EL (cell line): ENCODE measurements at places on chromosomes 2 and 18.

GRCh38 chr2:48841126-48841525 is 85.6 kb upstream of the LHCGR start:
- no peak for DNase-seq

- no peak for DNase-seq
These were observed 112.8 kb downstream of the PHLPP1 start for GRCh38 chr18:62828091-62828640.

GRCh38 chr18:79589601-79590091 is 90.0 kb upstream of the CTDP1 start:
- no peak for DNase-seq

GRCh38 chr18:3605954-3606443 is 156.0 kb downstream of the TGIF1 start:
- DNase-seq: peak; percentile 61

GRCh38 chr2:67399144-67399543 is 2.0 kb downstream of the ETAA1 start:
- no peak for DNase-seq

GRCh38 chr18:10062302-10063300 is 148.8 kb downstream of the VAPA start:
- DNase-seq: peak; percentile 48

- DNase-seq: no peak
These were observed 95.3 kb downstream of the DCC start for GRCh38 chr18:52435301-52435700.

GRCh38 chr18:63259567-63260379 is 59.8 kb downstream of the BCL2 start:
- DNase-seq: no peak

DNA sequence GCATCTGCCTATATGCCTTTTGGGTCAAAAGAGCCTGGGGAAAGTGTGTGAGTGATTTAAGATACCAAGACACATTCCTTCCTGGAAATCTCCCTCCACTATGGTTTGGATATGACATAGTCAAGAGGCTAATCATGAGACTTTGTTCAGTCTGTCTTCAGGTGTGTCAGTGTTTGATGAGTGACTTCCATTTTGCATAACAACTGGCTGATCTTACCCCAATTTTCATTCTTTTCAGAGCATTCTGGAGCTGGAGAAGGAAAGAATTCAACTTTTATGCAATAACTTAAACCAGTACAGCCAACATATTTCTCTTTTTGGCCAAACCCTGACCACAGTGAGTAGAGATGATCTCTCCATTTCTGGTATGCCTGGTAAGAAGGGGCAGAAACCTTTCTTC is 39.4 kb downstream of the SPC25 start:
- DNase-seq: no peak

- peak; percentile 23 for DNase-seq
These were observed 112.5 kb upstream of the OTX1 start for GRCh38 chr2:62938126-62938525.

GRCh38 chr2:202133909-202134265 is 60.8 kb downstream of the KIAA2012 start:
- DNase-seq: no peak

- no peak for DNase-seq
These were observed 3.9 kb upstream of the UCN start for GRCh38 chr2:27312152-27312551.

- DNase-seq: no peak
These were observed 46.7 kb downstream of the DAPL1 start for GRCh38 chr2:158841850-158842249.

DNA sequence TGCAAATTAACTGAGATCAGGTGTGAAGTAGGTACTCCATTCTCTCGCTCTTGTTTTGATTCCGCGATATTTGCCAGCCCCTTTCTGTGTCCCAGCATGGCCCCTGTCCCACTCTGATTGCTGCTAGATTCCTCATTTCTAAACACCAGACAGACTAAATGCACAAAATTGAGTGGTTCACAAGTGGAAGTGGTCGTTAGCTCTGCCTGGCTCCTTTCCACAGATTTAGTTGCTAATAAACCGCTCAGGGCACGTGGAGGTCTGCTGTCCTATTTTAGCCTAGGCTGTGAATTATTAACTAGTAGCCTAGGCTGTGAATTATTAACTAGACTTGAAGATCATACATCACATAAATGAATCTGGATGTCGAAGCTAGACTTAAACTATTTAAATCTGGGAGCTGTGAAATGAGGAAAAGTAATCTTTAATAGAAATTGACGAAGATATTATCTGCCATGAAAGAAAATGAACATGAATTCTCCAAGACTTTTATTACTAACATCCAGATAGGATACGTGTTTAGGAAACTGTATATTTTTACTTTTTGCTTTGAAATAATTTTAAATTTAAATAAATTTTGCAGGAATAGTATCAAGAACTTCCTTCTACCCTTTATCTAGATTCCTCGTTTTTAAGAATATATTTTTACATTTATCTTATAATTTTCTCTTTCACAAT is 3.7 kb downstream of the IL1RL2 start:
- DNase-seq: no peak

DNA sequence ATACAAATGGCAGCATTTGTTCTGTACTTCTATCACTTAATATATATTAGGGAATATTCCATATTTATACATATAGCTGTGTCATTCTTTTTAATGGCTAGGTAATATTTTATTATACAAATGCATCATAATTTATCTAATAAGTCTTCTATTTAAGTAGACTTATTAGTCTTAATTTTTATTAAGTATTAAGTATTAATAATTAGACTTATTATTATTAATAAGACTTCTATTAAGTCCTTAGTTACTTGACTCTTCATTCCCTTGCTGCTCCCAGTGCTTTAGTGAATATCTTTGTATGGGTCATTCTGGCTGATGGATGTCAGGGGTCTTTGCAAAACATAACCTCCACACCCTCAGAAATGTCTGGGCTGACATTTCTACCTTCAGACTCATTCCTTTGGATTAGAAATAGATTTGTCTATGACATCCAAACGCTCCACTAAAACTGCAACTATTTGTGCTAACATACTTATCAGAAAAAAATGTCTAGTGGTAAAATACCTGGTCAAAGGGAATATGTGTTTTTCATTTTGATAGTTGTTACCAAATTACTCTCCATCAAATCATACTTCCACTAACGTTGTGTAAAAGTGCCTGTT is 35.8 kb downstream of the EN1 start:
- DNase-seq: no peak

DNA sequence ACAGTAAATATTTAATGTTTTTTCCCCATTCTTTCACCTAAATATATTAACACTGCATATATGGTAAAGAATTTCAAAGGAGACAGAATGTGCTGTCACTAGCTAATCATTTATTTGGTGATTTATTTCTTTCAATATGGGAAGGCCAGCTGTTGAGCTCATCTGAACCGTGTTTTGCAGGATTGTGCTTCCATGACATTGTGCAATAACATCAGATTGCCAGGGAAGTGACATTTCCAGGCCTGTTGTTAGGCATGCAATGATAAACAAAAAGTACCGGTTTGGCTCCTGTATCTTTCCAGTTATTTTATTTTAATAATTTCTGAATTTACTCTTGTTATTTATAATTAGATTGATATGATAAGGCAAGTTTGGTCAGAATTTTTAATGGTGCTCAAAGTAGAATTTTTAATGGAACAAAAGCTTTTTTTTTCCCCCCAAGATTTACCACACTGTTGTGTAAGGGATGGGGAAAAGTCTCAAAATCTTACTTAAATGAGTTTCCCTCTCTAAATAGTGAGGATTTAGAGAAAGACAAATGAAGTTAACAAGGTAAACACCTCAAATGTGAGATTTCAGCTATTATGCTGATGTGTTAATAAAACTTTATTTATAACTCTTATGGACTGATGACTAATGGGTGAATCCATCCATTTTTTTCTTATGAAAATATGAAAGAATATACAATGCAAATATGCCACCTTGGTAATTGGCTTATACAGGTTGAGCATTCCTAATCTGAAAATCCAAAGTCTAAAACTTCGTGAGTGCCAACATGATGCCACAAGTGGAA is 52.7 kb downstream of the MALT1 start:
- DNase-seq: no peak

DNA sequence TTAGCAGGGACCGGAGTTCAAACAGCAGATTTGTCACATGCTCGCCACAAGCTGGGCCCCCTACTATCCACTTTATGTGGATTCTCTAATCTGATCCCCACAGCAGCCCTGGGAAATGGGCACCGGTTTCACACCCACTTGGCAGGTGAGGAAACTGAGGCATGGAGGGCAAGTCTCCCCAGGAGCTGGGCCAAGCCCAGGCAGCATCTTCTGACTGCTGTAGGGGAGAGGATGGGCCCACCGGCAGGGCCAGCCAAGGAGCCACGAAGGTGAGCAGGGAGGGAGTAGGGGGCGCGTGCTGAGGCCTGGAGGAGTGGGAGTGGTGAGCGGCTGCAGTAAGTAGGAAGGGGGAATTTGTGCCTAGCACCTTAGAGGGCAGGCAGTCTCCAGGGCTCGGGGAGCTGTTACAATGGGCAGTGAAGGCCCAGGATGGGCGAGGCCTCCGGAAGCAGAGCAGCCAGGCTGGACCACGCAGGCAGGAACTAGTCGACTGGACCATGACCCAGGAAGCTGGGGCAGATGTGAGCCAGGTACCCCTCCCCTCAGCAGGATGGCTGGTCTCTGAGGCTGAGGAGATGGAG is 37.1 kb downstream of the COA5 start:
- no peak for DNase-seq

DNA sequence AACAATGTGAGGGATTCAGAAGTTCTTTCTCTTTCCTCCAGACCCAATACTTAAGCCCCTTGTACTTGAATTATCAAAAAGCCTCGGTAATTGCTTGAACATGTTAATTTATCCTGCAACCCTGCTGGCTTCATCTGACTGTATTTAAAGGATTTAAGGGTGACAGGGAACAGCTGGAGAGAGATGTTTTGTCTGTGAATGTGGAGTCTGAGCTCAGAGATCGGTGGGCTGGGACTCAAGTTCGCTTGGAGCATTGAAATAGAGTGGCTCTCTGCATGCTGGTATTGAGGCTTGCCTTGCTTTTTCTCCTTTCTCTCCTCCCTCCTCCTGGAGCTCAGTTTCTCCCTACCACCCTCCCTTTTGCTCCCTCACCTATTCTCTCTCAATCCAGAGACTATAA is 73.6 kb downstream of the BOD1L2 start:
- no peak for DNase-seq

GRCh38 chr2:156673333-156673615 is 237.1 kb downstream of the GPD2 start:
- no peak for DNase-seq

GRCh38 chr2:204353823-204354222 is 191.5 kb upstream of the PARD3B start:
- DNase-seq: peak; percentile 49

- DNase-seq: peak; percentile 51
These were observed 47.5 kb upstream of the HNRNPA3 start for GRCh38 chr2:177165061-177165583.

- DNase-seq: no peak
These were observed 744.3 kb downstream of the RNF144A start for GRCh38 chr2:7661502-7661901.

DNA sequence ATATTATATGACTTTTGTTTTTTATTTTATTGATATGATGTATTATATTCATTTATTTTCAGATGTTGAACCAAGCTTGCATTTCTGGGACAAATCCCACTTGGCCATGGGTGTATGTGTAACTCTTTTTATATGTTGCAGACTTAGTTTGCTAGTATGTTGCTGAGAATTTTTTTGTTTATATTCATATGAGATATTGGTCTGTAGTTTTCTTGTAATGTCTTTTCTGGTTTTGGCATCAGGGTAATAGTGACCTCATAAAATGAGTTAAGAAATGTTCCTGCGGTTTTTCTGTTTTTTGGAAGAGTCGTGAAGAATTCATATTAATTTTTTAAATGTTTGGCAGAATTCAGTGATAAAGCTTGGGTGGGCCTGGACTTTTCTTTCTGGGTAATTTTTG is 88.7 kb downstream of the ASB1 start:
- DNase-seq: peak; percentile 18
